CD8-positive, alpha-beta memory T cell (primary cell): ENCODE measurements at places on chromosomes 7 and 10.
A peak's percentile ranks its signal among the peaks of the same experiment; 100 is the strongest.

GRCh38 chr10:7707858-7708622 lies 4.9 kb downstream of the ITIH2 start:
- DNase-seq, result no peak

DNA sequence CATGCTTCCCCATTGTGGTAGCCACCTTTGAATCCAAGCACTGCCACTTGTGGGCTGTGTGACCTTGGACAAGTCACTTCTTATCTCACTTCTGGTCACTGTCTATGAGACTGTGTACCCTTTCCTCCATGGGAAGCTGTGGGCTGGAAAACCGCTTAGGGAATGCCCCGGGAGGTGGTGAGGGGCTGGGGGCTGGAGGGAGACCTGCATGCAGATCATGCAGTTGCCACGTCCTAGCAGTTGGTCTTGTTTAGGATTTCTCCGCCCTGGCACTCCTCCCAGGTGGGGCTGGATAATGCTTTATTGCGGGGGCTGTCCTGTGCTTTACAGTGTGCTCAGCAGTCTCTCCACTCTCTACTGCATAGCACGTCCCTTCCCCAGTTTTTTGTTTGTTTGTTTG lies 62.9 kb upstream of the OPN4 start:
- no peak for DNase-seq

DNA sequence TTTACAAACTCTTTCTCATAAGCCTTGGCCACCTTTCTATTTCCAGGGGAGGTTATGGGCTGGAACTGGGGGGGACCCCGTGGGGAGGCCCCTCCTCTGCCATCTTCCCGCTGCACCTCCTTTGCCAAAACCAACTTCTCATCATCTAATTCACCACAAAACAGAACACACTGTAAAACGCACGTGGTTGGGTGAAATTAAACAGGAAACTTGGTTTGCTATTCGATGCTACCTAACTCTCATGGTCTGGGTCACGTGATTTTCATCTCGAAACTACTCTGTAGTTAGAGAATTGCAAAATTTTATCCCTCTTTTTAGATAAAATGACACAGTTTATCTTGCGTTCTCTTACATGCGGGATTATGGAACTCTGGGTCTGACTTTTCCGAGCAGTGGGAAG lies 242.0 kb downstream of the ZMYND11 start:
- DNase-seq, result no peak

GRCh38 chr7:144723301-144723700 lies 112.6 kb downstream of the TPK1 start:
- DNase-seq, result no peak

DNA sequence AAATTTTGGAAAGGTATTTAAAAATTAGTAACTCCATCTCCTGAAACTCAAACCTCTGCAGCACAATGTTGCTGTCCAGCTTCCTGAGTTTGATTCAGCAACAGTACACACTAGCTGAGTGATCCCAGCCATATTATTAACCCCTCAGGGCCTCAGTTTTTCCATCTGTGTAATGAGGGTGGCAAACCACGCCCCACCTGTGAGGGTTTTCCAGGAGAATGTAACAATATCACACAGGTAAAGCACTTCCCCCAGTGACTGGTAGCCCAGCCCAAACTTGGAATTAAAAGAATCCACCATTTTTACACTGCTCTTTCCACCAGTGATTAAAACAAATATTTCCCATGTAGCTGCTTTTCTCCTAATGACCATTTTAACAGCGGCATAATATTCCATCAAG lies 122.4 kb downstream of the SORBS1 start:
- DNase-seq, result no peak

DNA sequence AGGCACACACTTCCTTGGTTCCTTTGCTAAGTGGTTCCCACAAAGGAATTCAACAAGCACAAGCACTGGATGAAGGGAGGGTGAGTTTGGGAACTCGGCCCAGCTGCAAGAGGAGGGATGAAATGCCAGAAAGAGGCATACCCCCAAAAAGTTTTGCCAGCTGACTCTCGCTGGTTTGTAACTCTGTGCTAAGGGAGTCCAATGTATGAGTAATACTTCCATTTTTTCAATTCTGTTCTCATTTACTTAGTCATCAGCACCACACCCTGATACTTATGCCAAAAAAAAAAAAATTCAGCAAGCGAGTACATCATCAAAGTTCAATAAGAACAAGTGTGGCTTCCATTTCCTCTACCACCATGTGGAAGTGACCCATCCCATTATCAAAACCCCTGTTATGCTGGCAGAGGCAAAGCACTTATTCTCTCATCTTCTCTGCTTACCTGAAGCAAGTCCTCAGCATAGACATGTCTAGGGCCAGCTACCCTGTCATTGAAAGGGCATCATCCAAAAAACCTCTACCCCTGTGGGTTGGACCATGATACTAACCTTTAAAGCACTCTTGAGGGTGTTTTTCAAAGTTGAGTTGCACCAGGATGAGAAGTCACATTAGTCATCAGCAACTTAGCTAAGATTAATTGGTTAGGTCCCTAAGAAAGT lies 6.9 kb upstream of the HYCC1 start:
- DNase-seq, result no peak

DNA sequence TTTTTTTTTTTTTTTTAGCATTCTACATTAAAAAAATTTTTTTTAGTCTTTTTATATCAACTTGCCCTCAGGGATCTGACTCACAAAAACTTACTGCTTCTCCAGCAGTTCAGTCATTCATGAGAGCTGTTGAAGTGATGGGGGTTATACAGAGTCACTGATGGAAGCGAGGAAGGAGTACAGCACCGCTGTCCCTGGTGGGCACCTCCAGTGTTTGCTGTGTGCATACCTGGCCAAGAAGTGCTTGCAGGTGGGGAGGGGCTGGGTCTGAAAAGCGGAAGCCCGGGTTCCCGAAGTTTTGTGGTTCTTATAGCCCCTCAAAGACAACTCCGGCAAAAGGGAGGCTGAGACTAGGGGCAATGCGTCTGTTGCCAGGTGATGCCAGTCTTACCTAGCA lies 46.2 kb downstream of the MINDY4 start:
- no peak for DNase-seq

DNA sequence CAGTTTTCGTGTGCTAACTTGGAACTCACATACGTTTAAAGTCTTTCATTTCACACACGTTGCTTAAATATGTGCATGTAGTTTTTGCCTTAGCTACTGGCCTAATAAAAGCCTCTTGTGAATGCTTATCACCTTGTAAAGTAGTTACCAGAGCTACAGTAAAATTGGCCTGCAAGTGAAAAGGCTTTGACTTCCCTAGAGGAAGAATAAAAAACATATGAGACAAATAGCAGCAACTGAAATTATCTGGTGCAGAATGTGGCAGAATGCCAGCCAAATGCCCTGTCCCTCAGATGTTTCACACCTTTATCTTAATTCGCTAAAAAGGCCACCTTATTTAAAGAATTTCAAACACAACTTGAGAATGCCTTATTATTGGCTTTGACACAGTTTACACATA lies 28.1 kb upstream of the RPA3 start:
- no peak for DNase-seq

GRCh38 chr10:90621577-90621976 lies 236.3 kb downstream of the HTR7 start:
- DNase-seq, result no peak

GRCh38 chr10:73439605-73440312 lies 6.4 kb upstream of the MSS51 start:
- DNase-seq, result no peak

- DNase-seq, result no peak
Observed at GRCh38 chr7:15836041-15836440, 149.6 kb upstream of the MEOX2 start.

DNA sequence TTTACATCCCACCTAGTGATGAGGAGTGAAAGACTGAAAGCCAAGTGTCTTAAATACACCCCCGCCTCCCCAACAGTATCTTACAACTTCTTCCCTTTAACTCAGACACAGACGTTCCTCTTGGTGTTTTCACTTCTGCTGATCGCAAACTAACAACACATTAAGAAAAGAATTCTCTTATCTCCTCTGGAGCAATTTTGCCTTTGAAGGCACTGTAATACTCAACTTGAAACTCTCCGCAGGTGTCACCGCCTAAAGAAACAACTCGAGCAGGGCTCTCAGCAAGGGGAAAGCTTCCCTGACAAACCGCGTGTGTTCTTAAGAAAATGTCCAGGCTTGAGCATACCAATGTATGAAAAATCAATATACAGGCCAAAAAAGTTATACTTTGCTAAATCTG lies 452 bp downstream of the SEMA3C start:
- DNase-seq, result no peak

DNA sequence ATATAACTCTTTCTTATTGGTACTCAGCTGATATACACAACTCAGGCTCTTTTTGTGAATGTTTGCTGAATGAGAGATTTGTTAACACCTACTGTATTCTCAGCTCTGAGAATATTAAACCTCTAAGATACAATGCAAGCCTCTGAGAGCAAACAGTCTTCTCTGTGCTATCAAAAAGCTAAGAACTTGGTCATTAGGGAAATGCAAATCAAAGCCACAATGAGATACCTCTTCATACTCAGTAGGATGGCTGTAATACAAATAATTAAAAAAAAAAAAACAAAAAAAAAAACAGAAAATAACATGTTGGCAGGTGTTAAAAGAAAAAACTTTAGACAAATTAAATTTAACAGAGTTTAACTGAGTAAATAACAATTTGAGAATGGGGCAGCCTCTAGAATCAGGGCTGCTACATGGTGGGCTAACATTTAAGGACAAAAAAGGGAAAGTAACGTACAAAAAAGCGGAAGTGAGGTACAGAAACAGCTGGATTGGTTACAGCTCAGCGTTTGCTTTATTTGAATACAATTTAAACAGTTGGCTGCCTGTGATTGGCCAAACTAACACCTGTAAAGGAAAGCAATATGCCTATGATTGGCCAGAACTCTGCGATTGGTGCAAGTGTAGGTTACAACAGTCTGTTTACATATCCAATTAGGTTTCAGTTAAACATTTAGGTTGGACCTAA lies 14.8 kb upstream of the MTURN start:
- DNase-seq, result no peak

GRCh38 chr7:155463114-155463811 lies 5.3 kb downstream of the EN2 start:
- no peak for DNase-seq

DNA sequence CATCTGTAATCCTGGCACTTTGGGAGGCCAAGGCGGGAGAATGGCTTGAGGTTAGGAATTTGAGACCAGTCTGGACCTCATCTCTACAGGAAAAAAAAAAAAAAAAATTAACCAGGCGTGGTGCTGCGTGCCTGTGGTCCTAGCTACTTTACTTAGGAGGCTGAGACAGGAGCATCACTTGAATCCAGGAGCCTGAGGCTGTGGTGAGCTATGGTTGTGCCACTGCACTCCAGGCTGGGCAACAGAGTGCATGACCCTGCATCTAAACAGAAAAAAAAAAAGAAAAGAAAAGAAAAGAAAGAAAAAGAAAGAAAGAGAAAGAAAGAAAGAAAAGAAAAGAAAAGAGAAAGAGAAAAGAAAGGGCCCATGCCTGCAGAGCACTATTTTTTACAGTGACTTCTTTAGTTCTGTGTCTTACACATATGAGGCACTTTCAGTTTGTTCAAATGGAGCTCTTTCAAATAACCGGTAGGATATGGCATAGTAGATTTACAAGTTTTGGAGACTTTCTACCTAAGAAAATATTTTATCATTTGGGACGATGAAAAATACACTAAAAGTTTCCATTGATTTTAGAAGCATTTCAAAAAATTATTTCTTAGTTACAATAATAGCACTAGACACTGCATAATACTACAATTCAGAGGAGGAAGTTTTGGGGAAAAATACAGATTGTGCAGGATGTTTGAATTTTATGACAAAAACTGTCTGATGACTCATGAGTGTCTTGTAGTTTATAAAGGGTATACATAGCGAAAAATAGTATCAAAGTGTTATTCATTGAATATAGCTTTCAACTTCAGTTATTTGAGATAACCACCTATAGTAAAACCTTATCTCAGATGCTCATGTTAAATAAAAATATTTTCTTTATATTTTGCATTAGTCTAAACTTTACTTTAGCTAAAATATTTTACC lies 75.9 kb downstream of the MDFIC start:
- DNase-seq, result no peak

GRCh38 chr10:76582531-76582930 lies 1055.1 kb downstream of the KCNMA1 start:
- no peak for DNase-seq

GRCh38 chr10:115818012-115818411 lies 455.0 kb downstream of the GFRA1 start:
- no peak for DNase-seq

DNA sequence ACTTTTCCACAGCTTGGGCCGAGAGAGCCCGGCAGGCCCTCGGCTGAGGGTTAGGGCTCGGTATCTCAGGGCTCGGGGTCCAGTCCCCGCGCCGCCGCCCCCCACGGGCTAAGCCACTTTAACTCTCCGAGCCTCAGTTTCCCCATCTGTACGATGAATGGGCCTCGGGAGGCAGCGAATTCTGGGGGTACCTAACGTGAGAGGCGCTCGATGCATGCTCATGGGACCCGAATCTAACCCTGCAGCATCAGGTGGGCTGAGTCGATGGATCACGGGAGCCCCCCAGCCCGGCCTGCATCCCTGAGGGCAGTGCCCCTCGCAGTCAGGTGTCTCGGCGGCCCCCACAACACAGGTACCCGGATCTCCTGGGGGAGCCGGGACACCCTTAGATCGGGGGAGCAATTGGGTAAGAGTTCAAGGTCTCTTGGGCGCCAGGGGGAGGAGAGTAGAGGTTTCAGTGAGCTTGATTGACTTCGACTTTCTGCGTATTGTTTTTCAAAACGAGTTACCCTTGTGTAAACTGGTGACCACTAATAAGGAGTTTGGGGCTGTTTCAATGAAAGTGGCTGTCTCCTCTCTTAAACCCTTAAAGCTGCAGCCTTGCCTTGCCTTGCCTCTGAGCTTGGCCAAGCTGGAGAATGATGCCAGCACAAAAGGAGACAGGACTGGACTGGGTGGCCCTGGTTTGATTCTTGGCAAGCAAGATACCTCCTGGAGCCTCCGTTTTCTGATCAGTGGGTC lies 631 bp downstream of the POR start:
- peak; percentile 4 for DNase-seq

DNA sequence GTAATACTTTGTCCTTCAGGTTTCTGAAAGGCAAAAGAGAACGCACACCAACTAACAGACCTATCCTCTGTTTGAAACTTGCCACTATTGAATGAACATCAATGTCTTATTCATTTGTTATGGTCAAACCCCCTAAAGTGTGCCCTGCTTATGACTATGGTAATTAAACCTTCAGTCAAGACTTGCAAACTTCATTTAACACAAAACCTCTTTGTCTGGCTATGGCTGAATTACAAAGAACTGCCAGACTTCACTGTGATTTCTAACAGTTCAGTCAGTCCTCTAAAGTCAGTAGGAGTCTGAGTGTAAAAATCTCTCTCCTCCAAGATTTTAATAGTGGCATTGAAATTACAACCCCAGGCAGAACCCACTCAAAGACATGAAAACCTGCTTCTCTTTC lies 702.5 kb upstream of the LRRN3 start:
- DNase-seq, result no peak

GRCh38 chr10:15518250-15518649 lies 147.2 kb upstream of the FAM171A1 start:
- DNase-seq, result no peak

DNA sequence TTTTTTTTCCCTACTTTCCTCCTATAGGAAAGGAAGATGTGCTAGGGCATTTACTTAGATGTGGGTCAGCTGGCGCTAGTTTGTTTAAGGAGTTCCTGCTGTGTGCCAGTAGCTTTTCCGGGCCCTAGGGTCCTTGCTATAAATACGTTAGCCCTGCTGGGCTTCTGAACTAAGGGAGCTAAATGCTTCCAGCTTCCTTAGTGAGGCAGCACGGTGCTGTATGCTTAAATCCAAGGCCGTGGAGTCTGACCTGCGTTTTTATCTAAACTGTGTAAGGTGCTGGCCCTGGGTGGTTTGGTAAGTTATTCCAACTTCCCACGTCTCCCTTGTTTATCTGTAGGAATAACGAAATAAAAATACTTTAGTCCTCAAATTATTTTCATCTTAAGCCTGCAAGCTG lies 594 bp downstream of the TDRD1 start:
- DNase-seq, result no peak
